ENCODE measurements at places on chromosomes 5 and 9.
A peak's percentile ranks its signal among the peaks of the same experiment; 100 is the strongest.

DNA sequence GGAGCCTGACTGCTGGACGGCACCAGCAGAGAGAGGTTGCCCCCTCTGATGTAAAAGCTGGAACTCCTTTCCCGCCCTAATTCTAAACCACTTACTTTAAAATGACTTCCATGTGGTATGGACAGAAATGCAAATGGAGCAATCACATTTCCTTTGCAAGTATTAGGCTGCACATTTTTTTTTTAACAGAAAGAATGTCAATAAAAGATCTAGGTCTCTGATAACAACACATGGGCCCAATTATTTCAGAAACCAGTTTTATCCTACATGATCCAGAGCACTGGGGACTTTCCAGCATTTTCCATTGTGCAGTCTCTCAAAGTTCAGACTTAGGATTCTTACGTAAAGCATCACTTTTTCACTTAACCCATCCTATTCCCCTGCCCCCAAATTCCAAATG lies 203.7 kb downstream of the NXNL2 start:
- no peak for DNase-seq

DNA sequence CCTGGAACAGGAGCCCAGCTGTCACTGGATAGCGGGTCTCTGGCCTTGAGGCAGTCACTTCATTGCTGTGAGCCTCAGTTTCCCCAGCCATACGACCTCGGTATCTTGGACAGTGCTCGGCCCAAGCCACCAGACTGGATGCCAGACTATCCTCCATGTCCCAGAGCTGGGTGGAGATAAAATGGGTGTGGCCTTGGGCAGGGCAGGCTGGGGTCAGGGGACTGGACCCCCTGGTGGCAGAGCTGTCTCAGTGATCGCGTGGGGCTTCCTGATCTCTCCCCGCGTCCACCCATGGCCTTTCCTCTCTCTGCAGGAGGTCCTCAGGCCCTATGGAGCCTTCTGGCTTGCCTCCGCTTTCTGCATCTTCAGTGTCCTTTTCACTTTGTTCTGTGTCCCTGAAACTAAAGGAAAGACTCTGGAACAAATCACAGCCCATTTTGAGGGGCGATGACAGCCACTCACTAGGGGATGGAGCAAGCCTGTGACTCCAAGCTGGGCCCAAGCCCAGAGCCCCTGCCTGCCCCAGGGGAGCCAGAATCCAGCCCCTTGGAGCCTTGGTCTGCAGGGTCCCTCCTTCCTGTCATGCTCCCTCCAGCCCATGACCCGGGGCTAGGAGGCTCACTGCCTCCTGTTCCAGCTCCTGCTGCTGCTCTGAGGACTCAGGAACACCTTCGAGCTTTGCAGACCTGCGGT lies 10.0 kb downstream of the SLC2A8 start:
- no peak for DNase-seq

- DNase-seq, result no peak
Measured at GRCh38 chr5:143215690-143216089, 187.8 kb downstream of the NR3C1 start.

DNA sequence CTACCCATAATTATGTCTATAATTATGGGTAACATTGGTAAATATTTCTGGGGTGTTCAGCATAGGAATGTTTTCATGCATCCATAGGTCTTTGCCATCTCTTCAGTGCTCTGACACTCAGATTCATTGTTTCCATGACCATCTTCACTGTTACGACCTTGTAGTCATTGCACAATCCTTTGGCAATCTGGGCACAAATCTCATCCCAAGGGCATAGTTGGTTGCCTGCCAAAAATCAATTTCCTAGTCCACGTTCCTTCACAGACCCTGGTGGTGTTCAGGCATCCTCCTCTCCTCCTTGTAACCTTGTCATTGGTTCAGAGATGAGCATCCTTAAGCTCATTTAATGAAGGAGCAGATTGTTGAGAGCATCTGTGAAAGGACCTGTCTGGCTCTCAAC lies 1400.7 kb downstream of the CDH12 start:
- no peak for DNase-seq

DNA sequence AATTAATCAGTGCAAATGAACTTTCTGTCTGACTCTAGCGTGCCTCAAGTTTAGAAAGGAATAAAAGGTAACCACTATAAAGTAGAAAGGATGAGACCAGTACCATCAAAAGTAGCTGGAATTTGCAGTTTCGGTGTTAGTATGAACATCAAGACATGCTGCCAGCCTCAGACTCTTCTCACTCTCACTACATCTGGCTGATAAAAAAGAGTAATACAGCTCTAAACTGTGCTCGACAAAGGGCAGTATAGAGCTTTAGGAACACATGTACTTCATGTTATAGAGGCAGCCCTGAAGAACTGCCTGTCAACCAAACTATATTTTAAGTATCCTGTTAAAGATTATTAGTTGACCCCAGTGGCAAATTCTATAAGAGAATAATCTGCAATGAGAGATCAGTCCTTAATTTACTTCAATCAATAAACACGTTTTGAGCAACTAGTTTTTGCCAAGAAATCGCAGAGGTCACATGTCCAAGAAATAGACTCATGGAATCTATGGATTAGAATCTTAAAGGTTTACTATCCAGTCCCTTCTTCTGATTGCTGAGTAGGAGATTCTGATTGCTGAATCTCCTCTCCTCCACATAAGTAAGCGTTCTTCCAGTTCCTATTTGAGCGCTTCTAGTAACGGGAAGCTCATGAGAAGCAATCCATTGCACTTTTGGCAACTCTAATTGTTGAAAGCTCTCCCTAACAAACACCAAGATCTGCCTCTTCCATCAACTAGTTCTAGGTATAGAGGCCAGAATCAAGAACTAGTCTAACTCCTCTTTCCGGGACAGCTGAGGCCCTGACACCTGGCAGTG lies 941 bp downstream of the XPA start:
- no peak for DNase-seq

DNA sequence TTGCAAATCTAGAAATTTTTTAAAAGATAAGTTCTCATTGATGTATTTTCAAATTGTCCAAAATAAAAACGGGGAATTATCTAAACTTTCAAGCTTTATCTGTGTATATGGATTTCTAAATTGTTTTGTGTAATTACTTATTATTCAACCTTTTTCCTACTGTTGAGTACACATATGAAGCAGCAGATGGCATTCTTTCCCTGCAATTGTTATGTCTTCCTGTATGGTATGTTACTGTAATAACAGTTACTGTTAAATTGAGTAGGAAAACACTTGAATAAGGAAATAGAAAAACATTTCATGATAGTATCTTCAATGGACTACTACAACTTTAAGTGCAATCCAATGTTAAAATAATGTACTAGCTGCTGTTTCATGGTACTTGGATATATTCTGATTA lies 124.8 kb downstream of the RANBP17 start:
- no peak for DNase-seq

GRCh38 chr5:132496631-132497487 lies 6.3 kb upstream of the IRF1 start:
- DNase-seq, result peak; percentile 75

DNA sequence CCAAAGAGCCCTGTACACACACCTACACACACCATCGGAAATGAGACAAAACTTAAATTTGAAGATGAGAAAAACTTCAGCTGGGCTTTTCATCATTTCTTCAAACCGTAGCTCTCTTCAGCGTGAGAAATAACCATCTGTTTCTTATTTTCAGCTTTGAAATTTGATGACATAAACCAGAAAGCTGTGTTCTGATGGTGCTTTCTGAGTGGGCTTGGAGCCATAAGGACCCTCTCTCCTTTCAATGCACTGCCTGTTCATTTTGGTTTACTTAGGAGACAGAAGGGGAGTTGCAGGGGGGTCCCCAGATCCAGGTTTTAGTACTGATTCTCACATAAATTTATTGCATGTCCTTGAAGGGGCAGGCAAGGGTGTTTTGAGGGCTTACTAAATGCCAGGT lies 9.5 kb downstream of the FBXO10 start:
- DNase-seq, result no peak

DNA sequence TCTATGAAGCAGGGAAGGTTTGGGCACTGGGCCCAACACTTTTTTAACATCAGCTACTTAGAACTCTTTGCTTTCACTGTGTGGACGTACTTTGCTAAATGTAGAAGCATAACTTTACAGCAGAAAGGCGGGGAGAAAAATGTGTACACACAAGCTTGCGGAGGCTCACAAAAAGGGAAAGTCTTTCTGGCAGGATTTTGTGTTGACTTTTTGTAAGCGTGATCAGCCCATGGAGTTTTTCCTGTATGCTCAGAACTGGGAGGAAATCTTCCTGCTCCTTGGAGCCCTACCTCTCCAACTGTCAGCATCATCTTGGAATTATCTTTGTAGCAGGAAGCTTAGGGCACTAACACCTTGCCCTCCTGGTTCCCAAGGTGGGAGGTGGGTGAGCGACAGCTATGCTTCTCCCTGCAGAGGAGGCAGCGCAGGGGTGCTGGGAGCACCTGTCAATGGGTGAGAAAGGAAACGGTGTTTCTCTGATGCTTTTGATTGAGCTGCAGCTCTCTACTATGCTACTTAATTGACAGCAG lies 321.9 kb downstream of the GADD45G start:
- no peak for DNase-seq
